GM10248 (cell line): ENCODE measurements at places on chromosomes 4 and X.

GRCh38 chrX:38232079-38232686 lies 11.5 kb upstream of the SRPX start:
- no peak for DNase-seq

- no peak for DNase-seq
Measured at GRCh38 chr4:124386163-124386562, 326.4 kb downstream of the ANKRD50 start.

DNA sequence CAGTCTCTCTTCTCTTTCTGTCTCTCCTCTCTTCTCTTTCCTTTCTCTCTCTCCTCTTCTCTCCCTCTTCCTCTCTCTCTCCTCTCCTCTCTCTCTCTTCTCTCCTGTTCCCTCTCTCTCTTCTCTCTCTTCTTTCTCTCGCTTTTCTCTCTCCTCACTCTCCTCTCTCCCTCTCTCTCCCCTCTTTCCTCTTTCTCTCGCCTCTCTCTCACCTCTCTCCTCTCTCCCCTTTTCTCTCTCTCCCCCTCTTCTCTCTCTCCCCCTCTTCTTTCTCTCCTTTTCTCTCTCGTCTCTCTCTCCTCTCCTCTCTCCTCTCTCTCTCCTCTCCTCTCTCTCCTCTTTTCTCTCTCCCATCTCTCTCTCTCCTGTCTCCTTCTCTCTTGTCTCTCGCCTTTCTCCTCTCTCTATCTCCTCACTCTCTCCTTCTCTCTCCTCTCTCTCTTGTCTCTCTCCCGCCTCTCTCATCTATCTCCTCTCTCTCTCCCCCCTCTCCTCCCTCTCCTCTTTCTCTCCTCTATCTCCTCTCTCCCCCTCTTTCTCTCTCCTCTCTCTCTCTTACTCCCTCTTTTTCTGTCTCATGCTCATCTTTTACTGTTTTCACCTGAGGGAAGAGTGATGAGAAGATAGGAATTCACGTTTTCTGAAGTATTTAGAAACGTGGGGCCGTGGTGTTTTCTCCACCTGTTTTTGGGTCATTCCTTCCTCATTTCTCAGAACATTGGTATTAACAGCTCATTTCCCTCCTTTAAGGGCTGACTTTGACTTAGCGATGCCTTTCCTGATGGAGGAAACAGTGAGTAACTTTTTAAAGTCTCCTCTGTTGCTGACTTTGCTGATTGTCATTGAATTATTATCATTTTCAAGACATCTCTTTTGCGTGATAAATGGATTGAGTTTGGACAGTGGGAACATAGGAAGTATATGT lies 80.6 kb upstream of the CD99 start:
- DNase-seq = no peak

DNA sequence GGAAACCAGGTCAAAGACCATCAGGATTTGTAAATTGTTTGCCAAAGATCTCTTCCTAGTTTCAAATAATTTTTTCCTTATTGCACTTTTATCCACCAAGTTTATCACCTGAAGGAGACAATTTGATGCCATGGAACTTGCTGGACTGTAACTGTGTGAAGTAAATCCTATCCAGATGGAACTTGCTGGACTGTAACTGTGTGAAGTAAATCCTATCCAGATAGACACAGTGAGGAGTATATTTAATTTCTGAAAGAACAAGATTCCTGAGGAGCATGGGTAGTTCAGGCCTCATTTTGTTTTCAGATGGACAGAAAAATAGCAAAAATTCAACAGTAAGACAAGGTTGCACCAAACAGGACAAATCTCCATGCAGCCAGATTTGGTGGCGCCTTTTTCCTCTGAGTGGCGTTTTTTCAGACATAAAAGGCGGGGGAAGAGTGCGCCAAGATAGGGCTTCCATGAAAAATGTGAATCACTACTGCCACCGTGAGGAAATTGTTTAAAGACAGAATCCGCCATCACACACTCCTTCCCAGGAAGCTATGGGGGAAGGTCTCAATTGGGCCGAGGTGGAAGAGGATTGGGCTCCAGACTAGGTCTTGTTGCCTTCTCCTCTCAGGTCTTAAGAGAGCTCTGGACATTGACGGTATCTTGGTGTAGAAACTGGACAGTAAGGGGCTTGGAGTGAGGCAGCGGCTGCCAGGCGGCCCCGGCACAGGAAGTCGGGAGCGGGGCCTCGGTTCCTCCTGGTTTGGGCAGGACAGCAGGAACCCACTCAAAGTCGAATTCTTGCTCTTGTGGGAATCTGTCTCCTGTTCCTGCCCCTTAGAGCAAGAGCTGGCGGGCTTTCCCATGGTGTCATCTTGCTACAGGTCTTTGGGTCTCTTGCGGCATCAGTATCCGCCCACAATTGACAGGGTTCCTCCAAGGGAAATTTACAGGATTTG lies 234.7 kb downstream of the OR13H1 start:
- DNase-seq = no peak

- DNase-seq = no peak
Measured at GRCh38 chr4:150012851-150013360, 65.3 kb upstream of the DCLK2 start.

DNA sequence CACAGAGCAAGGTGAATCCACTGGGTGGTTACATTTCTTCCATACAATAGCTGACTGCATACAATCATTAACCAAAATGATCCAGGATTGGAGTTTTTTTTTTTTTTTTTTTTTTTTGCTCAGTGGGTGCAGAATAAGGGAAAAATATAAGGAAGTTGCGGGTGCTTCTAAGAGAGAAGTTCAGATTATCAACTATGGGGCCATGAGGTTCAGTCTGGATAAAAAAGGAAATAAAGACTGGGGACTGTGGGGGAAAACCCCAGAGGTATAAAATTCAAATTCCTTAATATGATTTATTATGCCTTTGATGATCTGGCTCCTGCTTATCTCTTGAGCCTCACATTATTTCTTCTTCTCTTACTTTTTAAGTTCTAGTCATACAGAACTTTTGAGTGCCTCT lies 5.9 kb upstream of the EIF1AX start:
- DNase-seq = no peak

DNA sequence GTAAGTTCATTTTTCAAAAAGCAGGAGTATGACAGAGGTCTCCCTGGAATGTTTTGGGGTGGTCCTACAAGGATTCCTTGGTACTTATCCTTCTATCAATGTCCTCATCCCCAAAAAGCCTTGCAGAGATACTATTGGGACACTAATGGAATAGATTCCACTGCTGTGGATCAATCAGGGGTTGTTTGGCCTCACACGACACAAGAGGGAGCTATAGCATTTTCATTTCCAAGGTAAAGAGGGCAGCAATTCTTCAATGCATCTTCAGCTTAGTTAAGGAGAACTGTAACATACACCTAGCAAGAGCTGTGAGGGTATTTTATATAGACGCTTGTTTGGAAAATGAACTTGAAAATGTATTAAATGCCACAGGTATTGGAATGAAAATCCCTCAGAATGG lies 50.9 kb downstream of the USP26 start:
- DNase-seq = no peak

GRCh38 chr4:133151341-133151690 lies 2.2 kb downstream of the PCDH10 start:
- no peak for DNase-seq

DNA sequence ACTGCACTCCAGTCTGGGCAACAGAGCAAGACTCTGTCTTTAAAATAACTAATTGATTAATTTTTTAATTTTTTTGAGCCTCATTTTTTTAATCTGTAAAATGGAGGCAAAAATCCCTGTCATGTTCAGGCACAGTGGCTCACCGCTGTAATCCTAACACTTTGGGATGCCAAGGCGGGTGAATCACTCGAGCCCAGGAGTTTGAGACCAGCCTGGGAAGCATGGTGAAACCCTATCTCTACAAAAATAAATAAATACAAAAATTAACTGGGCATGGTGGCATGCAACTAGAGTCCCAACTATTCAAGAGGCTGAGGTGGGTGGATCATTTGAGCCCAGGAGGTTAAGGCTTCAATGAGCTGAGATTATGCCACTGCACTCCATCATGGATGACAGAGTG lies 15.4 kb downstream of the AMTN start:
- no peak for DNase-seq

GRCh38 chr4:7206911-7207567 lies 14.7 kb downstream of the SORCS2 start:
- no peak for DNase-seq

GRCh38 chr4:40622913-40623312 lies 6.8 kb downstream of the RBM47 start:
- DNase-seq = no peak

DNA sequence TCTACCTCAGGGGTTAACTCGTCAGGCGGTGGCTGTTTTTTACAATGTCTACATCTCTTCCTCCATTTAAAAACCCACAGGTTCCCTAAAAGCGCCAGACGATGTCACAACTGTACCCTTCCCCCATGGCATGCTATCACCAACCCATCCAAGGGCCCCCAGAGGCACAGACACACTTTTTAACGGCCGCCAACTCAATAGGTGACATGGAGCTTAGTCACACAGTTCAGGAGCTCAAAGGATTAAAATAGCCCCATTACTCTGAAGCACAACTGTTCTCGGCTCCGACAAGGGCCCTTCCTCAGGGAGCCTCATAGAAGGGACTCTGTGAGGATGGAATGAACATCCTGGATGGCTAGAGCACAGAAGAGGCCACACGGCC lies 12.4 kb downstream of the SH3KBP1 start:
- no peak for DNase-seq

GRCh38 chr4:168514249-168514852 lies 17.5 kb downstream of the PALLD start:
- DNase-seq = peak; percentile 12

GRCh38 chr4:128227991-128228571 lies 59.5 kb downstream of the PGRMC2 start:
- DNase-seq = no peak

GRCh38 chr4:130306566-130306965 lies 1210.6 kb downstream of the C4orf33 start:
- DNase-seq = no peak

DNA sequence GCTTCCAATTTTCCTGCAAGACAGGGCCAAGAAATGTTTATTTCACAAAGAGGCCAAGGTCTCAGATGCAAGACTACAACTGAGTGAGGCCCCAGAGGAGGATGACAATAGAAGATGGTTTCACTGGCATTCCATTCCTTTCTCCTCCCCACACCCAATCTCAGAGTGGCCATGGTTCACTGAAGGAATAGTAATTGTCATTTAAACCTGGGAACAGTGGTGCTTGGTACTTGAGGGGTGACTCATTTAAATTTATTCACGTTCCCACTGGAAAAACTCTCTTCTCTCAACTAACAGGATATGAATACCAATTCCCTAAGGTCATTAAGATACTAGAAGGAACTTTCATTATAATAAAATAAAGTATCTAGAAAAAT lies 35.3 kb upstream of the CXCL8 start:
- no peak for DNase-seq

DNA sequence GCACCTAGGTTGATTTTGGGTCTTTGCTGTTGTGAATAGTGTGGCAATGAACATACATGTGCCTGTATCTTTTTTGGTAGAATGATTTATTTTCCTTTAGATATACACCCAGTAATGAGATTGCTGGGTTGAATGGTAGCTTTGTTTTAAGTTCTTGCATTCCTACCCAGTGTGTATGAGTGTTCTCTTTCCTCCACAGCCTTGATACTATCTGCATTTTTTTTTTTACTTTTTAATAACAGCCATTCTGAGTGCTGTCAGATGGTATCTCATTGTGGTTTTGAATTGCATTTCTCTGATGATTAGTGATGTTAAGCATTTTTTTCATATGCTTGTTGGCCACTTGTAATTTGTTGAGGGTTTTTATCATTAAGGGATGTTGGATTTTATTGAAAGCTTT lies 351.8 kb upstream of the GNPDA2 start:
- no peak for DNase-seq

DNA sequence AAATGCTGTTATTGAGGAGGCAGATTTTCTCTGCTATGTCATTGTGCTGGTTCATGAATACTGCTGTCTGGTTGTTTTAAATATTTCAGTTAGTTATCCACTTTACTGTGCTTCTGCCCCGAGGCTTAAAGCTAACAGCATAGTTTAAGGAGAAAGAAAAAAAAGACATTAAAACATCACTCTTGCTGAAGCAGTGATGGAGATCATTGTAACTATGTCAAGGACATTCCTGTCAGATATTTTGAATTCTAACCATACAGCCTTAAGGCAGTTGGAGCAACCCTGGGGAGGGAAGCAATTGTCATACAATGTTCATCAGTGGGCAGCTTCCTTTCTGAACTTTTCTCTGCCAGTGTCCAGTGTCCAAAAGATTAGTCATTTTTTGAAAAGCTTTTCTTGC lies 199.0 kb upstream of the DDX53 start:
- no peak for DNase-seq

DNA sequence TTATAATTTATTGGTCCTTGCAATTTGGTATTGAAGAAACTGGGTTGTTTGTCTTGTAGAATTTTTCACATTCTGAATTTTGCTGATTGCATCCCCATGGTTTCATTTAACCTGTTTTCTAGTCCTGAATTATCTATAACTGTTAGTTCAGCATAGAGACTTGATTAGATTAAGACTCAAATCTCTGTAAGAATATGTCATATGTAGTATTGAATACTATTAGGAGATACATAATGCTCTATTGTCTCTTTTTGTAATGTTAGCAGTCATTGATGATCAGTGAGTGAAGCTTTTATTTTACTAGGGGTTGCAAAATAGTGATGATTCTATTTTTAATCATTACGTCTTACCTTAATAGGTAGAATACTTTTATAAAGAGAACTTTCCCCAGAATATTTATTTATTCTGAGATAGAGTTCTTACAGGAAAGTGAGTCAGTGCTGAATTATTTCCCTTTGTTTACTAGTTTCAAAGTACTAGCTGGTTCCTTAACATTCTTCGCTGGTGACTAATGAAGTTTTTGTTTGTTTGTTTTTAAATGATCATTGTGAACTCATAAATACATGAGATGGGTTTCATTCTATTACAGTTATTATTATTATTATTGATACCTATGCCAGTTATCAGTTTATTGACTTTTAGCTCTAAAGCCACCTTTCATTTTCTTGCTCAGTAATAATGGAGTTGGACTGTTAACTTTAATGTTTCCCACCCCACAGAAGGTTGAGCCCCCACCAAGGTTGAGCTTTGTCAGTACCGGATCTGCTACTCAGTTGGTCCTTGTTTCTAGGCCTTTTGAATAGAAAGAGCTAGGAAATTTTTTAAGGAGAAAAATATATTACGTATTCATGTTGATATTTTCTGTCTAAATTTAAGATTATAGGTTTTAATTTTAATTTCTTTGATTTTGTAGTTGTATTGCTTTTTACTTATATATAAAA lies 102.3 kb downstream of the LARP1B start:
- no peak for DNase-seq

- DNase-seq = no peak
Measured at GRCh38 chr4:118289794-118290193, 63.0 kb downstream of the PRSS12 start.

GRCh38 chrX:134622813-134623185 lies 35.5 kb downstream of the PLAC1 start:
- no peak for DNase-seq

DNA sequence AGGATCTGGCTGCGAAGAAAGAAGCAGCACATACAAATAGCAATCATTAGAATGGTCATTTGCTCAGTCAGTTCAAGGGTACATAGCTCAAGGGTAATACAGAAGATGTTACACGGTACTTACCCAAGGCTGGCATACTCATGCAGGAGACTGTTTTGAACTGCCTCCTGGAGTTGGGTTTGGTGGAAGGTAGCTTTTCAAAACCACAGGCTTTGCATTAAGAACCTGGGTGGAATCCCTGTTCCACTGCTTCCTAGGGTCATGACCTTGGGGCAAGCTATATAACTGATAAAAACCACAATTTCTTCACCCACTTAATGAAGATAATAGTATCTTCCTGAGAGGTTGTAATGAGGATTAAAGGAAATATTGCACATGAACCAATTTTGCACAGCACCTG lies 36.5 kb downstream of the TBC1D9 start:
- DNase-seq = no peak
